ENCODE measurements at places on chromosomes 7 and 10.

DNA sequence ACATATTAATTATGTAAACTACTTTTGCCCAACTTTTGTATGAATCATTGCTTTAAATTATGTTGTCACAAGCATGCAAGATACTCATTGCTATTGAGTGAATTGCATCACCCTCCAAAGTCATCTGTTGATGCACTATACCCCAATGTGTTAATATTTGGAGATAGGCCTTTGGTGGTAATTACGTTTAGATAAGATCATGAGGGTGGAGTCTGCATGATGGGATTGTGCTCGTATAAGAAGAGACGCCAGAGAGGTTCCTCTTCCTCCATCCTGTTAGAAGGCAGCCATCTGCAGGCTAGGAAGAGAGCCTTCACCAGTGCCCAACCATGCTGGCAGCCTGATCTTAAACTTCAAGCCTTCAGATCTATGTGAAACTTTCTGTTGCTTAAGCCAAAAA, 95.3 kb upstream of the MAGI2 start:
- no peak for DNase-seq

DNA sequence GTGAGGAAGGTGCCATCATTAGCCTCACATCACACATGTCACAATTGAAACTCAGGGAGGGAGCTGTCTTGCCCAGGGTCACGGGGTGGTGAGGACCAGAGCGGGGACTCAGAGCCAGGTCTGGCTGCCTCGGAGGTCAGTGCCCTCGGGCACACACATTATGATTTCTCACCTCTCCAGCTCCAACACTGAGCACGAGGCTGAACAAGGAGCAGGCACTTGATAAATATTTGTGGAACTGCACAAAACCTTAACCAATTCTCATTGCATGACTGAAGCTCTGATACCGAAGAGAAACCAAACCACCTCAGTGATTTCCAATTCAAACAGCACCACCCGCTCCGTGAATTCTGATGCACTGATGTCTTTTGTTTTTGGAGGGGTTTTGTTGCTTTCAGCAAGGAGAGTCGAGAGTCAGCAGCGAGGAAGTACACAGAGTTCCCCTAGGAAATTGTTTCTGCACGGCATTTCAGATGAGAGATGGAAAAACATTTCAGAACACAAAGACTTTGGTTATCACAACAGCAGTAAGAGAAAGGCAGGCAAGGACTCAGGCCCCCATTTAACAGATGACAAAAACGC, 55.3 kb upstream of the ZMIZ1 start:
- no peak for DNase-seq

DNA sequence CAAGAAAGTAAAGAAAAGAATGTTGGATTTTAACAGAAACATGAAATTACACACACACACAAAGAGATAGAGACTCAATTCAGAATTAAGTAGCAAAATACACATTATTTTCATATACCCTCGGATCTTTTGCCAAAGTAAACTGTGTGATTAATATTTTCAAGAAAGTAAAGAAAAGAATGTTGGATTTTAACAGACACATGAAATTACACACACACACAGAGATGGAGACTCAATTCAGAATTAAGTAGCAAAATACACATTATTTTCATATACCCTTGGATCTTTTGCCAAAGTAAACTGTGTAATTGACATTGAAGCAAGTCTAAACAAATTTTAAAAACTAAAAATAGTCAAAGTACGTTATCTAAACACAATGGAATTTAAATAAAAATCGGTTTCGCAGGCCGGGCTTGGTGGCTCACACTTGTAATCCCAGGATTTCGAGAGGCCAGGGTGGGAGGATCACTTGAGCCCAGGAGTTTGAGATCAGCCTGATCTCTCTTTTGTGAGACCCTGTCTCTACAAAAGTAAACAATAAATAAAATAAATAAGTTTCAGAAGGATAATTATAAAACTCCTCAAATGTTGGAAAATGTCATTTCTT, 337.3 kb upstream of the MAGI2 start:
- no peak for DNase-seq

- DNase-seq: no peak
Measured at GRCh38 chr7:134727711-134728110, 51.7 kb upstream of the CALD1 start.

All from common myeloid progenitor, CD34-positive (primary cell).